NCI-H2081 treated with DMSO at 0.1 percent for 48 hours (cell line): ENCODE measurements at places on chromosomes 7 and 10.

GRCh38 chr10:29324220-29324841, 35.5 kb downstream of the LYZL1 start:
- no peak for DNase-seq

DNA sequence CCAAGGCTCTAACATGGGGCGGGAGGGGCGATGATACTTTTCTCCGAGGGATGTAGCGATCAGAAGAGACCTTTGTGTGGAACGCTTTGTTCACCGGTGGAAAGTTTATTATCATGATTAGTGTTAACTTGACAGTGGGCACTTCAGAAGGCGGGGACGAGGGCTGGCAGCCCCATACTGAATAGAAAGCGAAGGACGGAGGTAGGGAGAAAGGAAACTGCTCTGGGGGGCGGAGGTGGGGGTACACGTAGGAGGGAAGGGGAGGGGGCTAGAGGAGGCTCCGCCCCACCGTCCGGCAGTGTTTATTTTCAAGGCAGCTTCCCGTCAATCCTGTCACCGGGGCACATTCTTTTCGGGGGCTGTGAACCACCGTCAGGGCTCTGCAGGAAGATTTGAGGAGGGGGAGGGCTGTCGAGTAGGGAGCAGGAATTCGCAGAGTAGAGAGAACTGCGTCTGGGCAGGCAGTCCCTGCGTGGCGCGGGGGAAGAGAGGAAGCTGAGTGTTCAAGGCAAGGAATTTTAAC, 9.4 kb upstream of the NKX2-3 start:
- DNase-seq: no peak

GRCh38 chr7:113188396-113188795, 70.0 kb upstream of the SMIM30 start:
- no peak for DNase-seq

GRCh38 chr7:41907444-41907843, 204.6 kb upstream of the INHBA start:
- no peak for DNase-seq

DNA sequence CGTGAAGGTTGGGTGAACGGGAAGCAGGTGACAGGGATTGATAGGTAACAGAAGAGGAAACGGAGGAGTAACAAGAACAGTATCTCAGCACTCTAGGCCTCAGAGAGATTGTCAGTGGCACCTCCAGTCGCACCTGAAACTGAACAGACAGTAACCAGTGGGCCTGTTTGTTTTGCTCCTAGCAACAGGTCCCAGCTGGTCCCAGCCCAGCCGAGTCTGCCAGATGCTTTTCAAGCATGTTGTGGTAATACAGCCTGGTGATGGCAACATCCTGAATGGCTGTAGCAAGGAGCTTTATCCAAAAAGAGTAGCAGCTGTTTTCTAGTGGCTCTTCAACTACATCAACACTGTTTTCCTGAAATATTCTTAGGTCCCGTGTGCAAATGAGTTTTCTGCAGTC, 4.7 kb downstream of the CACNB2 start:
- no peak for DNase-seq

DNA sequence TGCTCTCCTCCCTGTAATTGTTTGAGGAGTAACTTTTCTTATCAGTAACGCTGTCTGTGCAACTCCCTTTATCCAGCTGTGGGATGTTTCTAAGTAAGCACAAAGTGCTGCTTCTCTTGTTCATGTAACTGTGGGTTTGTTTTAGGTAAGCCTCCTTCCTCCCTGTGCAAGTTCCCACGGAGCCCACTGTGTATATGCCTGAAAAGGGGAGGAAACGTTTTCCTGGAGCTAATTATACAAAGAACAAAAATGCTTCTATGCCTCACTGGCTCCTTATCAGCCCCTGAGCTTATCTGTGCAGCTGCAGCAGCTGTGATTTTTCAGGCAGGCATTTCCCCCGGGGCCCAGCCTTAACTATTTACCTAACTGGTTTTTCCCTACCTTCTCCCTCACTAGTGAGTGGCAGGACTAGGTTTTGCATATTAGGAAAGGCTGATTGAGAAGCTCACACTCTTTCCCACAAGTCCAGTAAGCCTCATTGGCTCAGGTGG, 593.4 kb upstream of the GHITM start:
- DNase-seq: no peak

- no peak for DNase-seq
These were observed 202.9 kb upstream of the MTPN start for GRCh38 chr7:136179851-136180721.

GRCh38 chr7:121163699-121164098, 165.1 kb upstream of the WNT16 start:
- DNase-seq: no peak

DNA sequence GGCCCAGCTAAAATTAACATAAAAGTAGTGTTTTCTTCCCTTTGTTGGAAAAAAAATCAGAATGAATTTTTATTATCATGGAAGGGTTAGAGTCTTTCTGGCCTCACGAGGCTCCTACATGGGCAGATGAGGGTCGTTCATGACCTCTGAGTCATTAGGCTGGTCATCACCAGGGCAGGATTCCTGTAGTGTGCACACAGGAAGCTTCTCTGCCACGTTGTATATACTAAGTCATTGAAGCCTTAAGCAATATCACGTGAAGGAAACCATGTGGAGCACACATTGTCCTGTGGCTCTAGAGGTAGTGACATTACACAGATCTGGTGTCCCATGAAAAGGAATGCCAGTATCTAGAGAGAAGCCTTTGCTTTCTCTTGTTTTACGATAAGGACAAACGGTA, 84.7 kb upstream of the C1QL3 start:
- DNase-seq: no peak

GRCh38 chr10:131174651-131175540, 136.6 kb downstream of the TCERG1L start:
- no peak for DNase-seq

DNA sequence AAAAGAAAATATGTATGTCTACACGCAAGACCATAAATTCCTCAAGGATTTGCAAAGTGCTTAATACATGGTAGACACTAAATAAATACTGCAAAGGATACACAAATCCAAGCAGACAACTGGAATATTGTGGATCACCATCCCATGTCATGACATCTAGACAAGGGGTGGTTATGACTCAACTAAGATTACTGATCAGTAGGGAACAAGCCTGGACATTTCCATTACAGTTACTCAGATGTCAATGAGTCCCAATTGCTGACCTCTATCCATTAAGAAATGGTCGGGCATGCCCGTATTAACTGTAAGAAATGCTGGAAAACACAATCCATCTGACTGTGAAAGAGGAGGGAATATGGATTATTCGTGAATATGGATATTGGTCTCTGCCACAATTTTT, 27.6 kb upstream of the RUFY2 start:
- DNase-seq: no peak

GRCh38 chr7:19117870-19118608, 603 bp upstream of the TWIST1 start:
- DNase-seq: no peak

GRCh38 chr10:132135053-132135872, 51.5 kb upstream of the DPYSL4 start:
- no peak for DNase-seq

DNA sequence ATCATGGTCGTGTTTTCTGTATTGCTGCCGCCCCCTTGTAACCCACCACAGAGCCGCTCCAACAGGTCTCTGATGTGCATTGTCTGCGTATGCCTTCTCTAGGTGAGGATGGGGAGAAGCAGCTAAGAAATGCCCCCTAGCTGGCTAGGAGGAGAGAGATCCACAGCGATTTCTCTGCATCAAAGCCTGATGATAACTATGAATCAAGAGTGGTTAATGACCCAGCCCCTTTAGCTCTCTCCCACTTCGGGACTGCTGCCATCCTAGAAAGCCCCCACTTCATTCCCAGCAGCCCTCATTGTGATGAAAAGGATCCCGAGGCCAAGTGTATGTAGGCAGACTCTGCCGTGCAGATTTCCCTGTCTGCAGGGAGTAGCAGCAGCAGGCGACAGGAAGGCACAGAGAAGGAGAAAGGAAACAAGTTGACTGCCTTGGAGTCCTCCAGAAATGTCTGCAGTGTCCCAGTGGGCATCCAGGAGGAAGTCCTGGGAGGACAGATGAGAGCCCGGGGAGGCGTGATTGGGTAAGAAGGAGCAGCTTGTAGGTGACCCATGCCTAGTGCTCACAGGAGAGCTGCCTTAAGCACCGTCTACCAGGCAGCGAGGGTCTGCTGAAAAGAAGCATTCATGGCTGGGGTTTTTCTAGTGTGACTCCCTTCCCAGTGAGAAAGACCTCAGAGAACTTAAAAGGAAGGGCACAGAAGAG, 2.9 kb downstream of the PLXNA4 start:
- DNase-seq: no peak

- no peak for DNase-seq
These were observed 133.5 kb downstream of the CHN2 start for GRCh38 chr7:29328045-29328444.

- DNase-seq: no peak
These were observed 305.4 kb upstream of the PODXL start for GRCh38 chr7:131861620-131862346.

- no peak for DNase-seq
These were observed 11.5 kb upstream of the MICU1 start for GRCh38 chr10:72637398-72637857.

DNA sequence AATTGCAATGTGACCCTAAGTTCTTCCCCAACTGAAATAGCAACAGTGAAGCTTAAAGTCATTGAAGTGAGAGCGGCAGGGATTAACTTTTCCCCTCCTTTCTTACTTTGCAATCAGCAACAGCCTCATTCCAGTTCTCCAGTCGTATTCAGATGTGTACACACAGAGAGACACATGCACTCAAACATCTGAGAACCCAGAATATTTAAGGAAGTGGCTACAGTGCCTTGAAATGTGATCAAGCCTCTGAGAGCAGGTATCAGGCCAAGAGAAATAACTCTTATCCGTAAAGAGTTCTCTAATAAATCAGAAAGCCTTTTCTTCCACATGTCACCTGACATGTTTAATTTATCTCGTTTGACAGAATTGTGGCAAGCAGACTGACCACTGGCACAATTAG, 388.9 kb upstream of the NPVF start:
- DNase-seq: no peak

- no peak for DNase-seq
These were observed 78.4 kb downstream of the NXPH1 start for GRCh38 chr7:8511855-8512254.

GRCh38 chr10:42519761-42520460, 118.5 kb downstream of the ZNF33B start:
- no peak for DNase-seq

DNA sequence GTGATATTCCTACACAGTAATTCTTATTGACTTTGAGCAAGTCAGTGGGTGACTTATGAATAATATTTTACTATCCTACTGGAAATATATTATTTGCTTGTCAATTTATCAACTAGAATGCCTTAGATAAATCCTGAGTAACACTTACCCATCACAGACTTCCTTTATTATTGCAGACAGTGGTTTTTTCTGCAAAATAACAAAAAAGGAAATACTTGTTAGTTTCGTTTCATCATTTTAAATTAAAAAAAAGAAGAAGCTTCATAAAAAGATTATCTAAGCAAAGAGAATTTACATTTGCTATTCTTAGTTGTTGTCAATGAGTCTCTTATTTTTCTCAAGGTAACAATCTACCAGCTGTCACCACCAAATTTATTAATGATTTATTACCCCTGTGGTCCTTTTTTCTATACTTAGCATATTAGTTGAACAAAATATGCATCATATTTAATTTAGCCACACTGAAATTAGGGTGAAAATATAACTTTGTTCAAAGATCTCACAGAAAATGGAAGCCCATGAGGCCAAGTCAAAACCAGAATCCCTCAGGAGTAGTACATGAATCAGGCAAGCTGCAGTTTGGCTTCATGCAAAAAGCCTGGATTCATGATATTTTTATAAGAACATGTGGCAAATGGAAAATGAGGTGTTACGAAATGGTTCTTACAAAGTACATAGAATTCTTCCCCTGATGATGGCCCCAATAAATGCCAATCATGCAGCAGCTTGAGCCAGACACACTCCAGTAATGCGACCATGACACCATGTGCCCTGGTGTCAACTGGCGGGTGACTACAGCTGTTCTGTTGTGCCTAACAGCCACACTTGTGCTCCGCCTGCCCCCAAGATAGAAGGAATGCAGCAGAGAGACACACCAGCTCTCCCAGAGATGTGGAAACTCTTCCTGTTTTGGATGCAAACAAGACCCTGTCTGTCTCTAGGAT, 132.6 kb downstream of the ELMO1 start:
- DNase-seq: no peak

GRCh38 chr7:81692146-81692905, 77.5 kb downstream of the HGF start:
- no peak for DNase-seq

DNA sequence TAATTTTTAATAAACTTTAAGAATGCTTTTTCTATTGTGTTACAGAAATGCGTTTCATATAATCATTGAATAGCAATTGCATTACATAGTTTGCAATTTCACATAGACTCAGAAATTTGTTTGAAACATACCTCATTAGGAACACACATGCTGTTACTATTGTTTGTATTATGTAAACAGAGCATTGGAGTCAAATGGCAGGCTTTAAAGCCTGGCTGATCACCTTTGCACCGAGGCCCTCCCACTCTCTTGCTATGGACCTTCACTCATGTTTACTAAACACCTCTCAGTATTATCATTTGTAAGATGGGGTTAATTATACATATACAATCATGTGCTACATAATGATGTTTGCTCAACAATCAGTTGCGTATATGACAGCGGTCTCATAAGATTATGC, 203.6 kb upstream of the NPSR1 start:
- DNase-seq: no peak

- no peak for DNase-seq
These were observed 16.5 kb downstream of the AIFM2 start for GRCh38 chr10:70115948-70116682.

GRCh38 chr10:125158275-125158600, 2.1 kb downstream of the CTBP2 start:
- DNase-seq: no peak

DNA sequence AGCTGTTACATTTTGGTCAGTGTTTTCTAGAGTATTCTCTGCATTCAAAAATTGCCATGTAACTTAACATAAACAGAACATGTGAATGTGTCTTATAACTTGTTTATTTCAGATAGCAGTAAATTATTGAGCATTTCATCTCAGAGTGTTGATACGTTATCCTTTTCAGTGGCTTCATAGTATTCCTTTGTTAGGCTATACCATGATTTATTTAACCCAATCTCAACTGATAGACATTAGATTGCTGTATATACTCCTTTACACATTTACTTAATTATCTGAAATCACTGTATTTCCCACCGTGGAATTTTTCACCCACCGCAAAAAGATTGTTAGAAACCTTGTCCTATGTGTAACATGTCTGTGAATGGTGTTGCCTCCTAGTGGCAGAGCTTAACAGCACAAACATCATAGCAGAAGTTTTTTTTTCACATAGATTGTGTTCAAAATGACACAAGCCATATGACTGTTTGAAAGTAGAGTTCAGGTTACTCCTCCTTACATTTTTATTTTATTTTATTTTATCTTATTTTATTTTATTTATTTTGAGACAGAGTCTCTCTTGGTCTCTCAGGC, 21.4 kb downstream of the SLF2 start:
- no peak for DNase-seq

GRCh38 chr10:6201516-6201975, 1.2 kb upstream of the PFKFB3 start:
- DNase-seq: no peak

DNA sequence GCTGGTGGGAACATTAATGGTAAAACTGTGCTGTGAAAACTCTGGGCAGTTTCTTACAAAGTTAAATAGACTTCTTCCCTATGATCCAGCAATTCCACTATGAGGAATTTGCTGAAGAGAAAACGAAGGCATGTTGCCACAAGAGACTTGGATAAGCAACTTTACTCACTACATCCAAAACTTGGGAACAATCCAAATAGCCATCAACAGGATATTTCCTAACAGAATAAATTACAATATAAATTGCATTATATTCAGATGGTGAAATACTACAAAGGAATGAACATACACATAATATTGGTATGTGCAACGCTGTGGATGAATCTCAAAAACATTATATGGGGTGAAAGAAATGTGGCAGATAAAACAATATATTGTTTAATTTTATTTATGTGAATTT, 21.4 kb upstream of the MKI67 start:
- DNase-seq: no peak
